NCI-H1694 treated with DMSO at 0.1 percent for 48 hours (cell line): ENCODE measurements at places on chromosomes 1 and 21.

DNA sequence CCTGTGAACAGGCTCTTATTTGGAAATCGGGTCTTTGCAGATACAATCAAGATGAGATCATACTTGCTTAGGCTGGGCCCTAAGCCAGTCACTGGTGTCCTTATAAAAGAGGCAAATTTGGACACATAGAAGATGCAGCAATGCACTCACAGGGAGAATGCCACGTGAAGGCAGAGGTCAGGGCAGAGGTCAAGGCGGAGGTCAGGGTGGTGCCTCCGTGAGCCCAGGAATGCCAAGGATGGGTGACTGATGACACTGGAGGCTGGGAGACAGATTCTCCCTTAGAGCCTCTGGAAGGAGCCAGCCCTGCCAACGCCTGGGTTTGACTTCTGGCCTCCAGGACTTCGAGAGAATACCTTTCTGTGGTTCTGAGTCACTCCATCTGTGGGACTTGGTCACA, 22.8 kb upstream of the C1orf174 start:
- no peak for DNase-seq

- DNase-seq, result no peak
These were observed 2.6 kb downstream of the TEDDM1 start for GRCh38 chr1:182397653-182398393.

DNA sequence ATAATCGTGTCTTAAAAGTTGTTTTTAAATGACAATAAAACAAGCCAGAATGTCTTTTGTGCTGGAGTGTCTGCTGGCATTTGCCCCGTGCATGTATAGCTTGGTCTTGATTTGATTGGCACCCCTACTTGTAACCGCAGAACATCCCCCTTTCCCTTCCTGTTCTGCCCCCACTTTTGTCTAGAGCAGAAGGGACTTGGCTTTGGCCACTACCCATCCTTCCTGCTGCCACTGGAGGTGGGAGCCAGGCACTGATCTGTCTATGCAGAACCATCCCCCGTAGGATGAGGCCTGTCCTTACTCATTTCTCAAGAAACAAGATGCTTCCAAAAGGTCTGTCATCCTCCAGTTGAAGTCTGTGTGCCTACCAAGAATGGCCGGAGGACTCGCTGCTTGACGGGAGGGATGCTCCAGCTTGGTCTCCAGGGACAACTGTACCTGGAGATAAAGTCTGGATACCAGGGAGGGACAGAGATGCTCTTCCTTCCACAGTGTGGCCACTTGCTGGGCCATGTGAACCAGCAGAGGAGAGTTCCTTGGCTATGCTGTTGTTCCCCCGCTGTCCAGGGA, 1.1 kb upstream of the SLC27A3 start:
- DNase-seq, result no peak

- no peak for DNase-seq
These were observed 586.1 kb upstream of the ZP4 start for GRCh38 chr1:238476841-238477240.

DNA sequence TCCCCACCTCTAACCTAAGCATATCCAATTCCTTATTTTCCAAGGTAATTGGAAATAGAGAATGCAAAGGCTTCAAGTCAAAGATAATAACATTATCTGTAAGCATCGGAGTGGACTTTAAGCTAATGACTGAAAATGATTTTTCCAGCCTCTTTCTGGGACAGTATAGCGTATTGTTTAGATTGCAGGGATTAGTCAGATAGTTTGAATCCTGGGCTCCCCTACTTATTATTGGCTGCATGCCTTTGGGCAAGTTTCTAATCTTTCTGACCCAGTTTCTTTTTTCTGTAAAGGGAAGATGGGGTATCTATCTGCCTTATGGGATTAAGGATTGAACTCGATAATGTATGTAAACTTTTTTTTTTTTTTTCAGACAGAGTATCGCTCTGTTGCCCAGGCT, 1.5 kb upstream of the CDC20 start:
- no peak for DNase-seq

DNA sequence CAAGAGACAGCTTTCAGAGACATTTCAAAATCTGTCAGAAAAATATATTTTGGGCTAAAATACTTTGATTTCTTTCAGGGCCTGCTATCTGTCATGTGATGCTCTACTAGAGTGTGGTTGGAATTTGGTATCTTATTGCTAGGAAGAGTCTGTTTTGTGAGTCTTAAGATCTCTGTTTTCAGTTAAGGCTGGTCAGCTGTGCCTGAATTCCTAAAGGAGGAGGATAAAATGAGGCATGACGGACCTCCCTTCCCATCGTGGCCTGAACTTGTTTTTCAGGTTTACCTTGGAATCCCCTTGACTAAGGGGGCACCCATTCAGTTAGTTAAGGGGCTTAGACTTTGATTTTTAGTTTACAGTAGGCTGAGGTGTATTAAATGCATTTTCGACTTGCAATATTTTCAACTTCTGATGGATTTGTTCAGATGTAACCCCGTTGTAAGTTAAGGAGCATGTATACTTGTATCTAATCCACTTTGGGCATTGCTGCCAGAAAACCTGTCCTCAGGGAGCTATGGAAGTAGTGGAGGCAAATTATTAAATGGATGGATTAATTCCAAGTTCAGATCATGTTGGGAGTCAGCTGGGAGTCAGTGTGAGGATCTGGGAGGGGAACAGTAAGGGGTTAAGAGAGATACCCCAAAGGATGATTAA, 18.3 kb downstream of the CAPN2 start:
- no peak for DNase-seq

GRCh38 chr1:11529330-11529729, 50.4 kb downstream of the DISP3 start:
- no peak for DNase-seq

GRCh38 chr21:31497914-31498313, 153.9 kb upstream of the TIAM1 start:
- DNase-seq, result no peak

DNA sequence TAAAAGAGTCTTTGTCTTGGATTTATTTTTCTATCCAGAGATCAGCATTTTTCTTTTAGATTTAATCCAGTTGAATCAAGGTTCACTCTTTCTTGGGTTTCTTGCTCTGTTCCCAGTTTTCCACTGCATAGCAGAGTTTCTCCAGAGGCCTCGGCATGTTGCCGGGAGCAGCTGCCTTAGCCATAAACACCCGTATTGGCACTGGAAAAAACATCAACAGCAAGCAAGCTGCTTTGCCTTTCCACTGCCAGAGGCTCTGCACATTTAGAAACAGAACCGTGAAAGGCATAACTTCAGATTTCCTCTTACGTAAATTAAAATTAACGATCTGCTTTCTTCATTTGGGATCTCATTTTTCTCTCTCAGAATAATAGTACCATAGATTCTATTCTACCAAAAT, 181.8 kb upstream of the L1TD1 start:
- DNase-seq, result peak; percentile 87

DNA sequence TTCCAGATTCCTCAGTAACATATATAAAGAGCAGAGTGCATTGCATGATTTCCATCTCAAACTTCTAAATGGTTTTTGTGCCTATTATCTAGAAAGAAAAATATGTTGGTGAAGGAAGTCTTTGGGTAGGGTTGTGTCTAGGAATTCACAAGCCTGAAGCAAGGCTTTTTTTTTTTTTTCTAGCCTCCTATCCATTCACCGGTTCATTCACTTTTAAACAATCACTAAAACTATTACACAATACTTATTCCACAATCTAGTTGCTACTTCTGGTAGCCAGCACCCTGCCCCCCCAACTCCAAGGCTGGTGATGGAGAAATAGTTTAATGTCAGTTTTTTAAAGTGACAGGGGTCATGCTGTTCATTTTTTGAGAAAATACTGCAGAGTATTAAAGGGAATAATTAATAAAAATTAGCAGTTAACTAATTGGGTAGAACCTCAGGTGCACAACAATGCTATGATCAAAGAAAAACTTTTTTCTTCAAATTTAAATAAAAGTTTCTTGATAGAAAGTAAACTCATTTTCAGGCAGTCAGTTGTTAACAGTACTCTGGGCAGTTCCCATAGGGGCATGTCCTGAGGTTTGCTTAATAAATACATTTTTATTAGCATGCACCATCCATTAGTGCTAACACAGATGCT, 10.9 kb downstream of the IRF2BP2 start:
- DNase-seq, result no peak

- DNase-seq, result no peak
These were observed 1.2 kb upstream of the NID1 start for GRCh38 chr1:236066054-236066453.

- no peak for DNase-seq
These were observed 106.5 kb downstream of the PHTF1 start for GRCh38 chr1:113652771-113653170.

DNA sequence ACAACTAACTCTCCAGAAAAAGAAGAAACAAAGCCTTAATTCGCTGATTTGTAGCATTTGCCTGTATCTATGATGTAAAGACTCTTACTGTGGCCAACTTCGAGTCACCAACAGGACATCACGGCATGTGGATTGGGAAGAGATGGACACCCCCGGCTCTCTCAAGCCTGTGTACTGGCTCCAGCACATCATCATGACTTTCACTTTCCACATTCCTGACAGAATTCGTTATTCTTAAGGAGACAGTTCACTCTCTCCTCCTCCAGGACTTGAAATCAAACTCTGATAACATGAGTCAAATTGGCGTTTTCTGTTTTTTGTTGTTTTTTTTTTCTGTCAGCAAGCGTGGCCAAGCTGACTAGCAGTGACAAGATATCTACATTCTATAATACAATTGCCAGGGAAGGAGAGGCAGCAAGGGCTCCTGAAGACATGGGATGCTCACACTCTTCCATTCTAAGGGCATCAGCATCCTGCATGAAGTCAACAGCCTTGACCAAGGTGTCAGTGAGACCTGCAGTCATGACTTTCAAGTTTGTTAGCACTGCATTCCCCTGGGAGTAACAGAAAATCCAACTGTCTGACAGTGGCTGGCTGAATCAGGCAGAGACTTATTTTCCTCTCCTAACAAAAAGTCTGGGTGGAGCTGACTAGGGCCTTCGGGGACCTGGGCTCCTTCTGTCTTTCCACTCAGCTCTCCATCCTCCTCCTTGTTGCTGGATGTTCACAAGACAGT, 13.3 kb upstream of the TRAF3IP3 start:
- no peak for DNase-seq

DNA sequence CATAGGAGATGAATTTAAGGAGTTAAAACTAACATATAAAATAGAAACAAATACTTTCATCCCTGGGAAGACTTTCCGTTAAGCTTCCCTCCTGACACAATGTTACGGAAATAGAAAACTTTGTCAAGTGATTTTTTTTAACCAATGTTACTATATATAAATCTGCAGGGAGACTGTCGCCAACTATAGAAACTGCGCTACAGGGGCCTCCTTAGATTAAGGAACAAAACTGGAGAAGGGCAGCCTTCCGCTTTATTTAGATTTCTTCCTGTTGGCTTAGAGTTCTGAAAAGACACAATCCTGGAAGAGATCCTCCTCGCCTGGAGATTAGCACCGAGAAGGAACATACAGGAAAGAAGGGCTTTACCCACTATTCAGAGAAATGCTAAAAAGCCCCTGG, 1.5 kb downstream of the MGST3 start:
- DNase-seq, result no peak

DNA sequence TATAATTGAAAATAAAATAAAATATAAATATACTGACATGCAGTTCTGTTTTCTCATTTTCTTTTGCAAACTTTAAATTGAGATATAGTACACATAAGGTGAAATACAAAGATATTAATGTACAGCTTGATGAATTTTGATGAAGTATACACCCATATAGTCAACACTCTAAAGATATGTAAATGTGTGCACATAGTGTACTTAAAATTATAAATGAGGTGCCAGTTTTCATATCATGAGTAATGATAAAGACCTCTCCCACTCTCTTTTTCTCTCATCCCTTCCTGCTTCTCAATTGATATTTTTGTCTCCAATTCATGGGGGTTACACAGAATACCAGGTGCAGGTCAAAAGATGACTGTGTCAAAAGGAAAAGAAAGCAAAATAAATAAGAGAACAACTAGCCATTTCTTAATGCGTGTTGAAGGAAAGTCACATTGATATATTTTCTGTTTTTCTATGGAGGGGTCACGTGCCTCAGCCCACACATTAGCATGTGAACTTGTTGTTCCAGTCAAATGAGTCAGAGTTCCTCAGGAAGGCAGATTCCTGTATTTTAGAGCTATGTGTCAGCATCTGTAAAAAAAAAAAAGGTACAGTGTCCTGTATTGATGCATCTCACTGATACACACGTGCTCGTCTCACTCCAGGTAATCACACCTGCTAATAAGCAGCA, 64.3 kb upstream of the HOOK1 start:
- no peak for DNase-seq

DNA sequence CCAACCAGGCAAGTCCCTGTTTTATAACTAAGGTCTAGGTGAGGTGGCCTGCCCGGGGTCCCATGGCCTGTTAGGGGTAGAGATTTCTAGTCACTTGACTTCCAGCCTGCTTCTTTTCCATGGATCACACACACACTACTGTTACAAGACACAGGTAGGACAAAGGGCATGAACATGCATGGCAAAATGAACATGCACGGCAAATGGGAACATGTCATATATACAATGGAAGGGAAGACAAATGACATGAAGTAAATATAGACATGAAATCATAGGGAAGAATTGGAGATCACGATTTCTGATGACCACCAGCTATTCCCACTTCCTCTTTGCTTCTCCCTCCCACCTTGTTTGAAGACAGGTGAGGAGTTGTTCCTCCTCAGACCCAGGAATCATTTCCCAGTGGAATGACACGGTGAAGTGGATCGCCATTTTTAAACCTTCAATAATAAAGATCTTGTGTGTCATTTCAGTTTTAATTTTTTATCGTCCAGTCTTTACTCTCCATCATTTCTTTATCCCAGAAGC, 47.6 kb upstream of the ATF3 start:
- DNase-seq, result no peak

GRCh38 chr1:188062456-188062855, 1233.7 kb downstream of the PLA2G4A start:
- DNase-seq, result no peak

DNA sequence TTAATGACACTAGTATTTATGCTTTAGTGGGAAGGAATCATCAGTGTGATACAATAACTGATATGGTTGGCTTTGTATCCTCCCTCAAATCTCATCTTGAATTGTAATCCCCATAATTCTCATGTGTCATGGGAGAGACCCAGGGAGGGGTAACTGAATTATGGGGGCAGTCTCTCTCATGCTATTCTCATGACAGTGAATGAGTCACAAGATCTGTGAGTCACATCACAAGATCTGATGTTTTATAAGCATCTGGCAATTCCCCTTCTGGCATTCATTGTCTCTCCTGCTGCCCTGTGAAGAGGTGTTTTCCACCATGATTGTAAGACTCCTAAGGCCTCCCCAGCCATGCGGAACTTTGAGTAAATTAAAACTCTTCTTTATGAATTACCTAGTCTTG, 1760.3 kb downstream of the NCAM2 start:
- no peak for DNase-seq

- DNase-seq, result no peak
These were observed 22.1 kb upstream of the ATF3 start for GRCh38 chr1:212586206-212587015.
